ENCODE measurements at places on chromosomes 2 and 18. TPM values are rescaled to one million over a fixed set of nuclear protein-coding genes. Genes with fewer than 3 reads are reported as not detected.

The NEURL3 gene
- 0.87 TPM for total RNA-seq

The RUFY4 gene
- not detected for total RNA-seq

The ABCG8 gene
- total RNA-seq, result not detected

The PPP1R7 gene
- total RNA-seq, result 61.0 TPM

The HDLBP gene
- total RNA-seq, result 271 TPM

The GPBAR1 gene
- total RNA-seq, result 0.23 TPM

The POLR1A gene
- total RNA-seq, result 21.4 TPM

The NYAP2 gene
- not detected for total RNA-seq

The LTBP1 gene
- total RNA-seq, result 16.6 TPM

The RASGRP3 gene
- 0.61 TPM for total RNA-seq

The GPR35 gene
- 0.65 TPM for total RNA-seq

The STAT4 gene
- 3.9 TPM for total RNA-seq

Data from A549 treated with GW870086 at 1 μM for 4 hours (cell line).